HTR-8/SVneo (cell line): ENCODE measurements at places on chromosomes 3 and 15.

- no peak for DNase-seq
Observed at GRCh38 chr3:180828001-180828720, 84.3 kb upstream of the FXR1 start.

GRCh38 chr3:126872701-126873342 is 110.1 kb upstream of the PLXNA1 start:
- no peak for DNase-seq

- peak; percentile 67 for DNase-seq
Observed at GRCh38 chr15:39919748-39920509, at the start of gene GPR176. GPR176 (minus strand) TSS chr15:39920266; CDS start chr15:39920026, 240 bp downstream.

DNA sequence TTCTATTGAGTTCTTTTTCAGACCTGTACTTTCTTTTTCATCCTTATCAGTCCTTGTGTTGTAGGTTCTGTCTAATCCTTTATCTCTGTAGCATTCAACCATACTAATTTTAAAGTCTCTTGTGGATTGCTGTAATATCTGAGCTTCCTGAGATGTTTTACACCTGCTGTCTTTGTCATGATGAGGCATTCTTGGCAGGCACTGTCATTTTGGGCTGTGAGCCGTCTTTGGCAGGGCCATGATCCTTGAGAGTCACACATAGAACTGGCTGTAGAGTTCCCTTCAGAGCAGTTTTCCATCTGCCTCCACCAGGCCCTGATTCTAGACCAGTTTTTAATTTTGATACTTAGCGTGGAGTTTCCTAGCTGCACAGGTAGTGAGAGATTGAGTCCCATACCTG is 6.7 kb downstream of the EFCC1 start:
- DNase-seq: no peak

GRCh38 chr3:164418414-164418813 is 659.9 kb downstream of the SI start:
- DNase-seq: no peak

DNA sequence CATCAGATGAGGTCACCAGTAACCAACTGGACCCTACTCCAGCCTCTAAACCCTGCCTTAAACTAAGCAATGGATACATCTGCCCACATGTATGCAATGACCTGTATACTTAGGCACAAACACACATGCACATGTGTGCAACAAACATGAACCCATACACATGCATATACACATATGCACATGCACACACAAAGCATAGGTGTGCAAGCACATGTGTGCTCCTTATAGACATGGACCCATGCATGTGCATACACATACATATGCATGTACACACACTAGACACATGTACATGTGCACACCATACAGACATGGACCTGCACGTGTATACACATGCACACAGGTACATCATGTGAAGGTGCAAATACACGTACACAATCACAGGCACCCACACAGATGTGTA is 8.6 kb upstream of the TRH start:
- no peak for DNase-seq

DNA sequence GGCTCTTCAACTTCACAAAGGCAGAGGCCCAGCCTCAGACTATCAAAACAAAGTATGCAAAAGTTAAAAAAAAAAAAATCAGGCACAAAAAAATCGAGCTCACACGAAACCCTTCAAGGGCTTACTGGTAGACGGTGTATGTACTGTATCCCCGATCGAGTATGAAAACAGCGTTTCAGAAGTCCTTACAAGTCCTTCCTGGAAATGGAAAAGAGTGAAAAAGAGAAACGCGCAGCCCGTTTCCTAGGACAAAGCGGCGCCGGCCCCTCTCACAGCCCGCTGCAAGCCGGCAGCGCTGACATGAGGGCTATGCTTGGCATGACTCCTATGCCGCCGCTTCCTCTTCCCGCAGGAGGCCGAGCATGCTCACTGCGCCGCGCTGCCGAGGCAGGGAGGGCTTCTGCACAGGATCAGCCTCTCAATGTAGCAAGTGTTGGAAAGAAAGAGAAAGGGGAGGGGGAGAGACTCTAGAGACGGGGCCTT is at the start of gene VGLL4:
Gene VGLL4, minus strand, starts transcription at position 311 of the 483 bp plus-strand sequence. CDS start 397 bp downstream, outside the sequence.
- peak; percentile 70 for DNase-seq

DNA sequence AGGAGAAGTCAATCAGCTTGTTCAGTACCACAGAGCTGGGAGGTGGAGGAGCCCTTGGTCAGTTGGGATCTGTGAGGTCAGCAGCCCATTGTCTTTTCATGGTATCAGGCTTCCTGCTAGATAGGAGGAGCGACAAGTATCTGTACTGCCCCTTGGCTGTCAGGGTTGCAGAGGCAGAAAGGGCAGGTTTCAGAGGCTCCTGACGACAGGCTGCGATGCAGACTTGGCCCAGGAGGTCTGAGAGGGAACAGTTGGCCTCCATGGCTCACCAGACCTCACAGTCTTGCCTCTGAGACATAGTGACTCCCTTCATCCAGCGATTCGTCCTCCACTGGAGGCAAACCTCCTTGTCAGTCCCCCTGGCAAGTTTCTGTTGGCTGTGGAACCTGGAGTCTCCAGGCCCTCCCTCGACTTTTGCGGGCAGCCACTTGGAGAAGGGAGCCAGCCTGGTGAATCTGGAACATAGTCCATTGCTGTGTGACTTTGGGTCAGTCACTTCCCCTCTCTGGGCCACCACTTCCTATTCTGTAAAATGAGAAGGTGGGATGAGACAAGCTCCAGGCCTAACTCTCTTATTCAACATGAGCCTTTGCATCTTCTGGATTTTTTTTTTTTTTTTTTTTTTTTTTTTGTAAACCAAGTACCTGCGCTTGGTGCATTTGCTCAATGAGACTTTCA is 177.9 kb upstream of the TLE3 start:
- DNase-seq: no peak

DNA sequence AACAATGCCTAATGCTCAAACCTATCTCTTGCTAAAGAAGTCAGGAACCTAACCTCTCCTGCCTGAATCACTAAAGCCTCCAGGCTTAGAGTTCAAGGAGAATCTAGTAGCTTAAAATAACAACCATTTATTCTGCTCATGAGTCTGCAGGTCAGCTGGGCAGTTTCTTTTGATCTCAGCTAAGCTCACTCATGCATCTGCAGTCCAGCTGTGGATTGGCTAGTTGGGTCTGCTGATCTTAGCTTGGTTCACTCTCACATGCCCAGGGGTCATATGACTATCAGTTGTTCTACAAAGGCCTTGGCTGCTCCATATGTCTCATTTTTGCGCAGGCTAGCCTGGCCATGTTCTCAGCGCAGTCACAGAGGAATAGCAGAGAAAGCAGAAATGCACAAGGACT is 109.2 kb upstream of the STT3B start:
- DNase-seq: no peak

DNA sequence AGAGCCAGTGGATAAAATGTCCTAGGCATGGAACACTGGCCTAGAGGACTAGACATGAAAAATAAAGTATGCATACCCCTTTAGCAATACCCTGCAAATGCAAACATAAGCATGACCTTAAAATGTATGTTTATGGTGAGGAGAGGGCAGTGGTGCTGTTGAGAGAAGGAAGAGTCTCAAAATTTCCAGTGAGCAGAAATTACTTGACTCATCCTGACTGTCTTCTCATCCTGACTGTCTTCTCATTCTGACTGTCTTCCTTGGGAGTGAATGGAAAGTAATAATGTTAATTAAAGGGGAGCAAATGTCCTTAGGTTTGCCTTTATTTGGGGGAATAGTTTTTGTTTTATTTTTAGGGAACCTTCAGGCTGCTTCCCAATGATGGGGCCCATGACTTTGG is 121.5 kb upstream of the GALNT15 start:
- DNase-seq: no peak

- DNase-seq: no peak
Observed at GRCh38 chr3:45774581-45775521, 21.5 kb downstream of the SLC6A20 start.

GRCh38 chr15:64158363-64159134 is 4.3 kb downstream of the PPIB start:
- DNase-seq: no peak
